ENCODE measurements at places on chromosomes 4 and X.

DNA sequence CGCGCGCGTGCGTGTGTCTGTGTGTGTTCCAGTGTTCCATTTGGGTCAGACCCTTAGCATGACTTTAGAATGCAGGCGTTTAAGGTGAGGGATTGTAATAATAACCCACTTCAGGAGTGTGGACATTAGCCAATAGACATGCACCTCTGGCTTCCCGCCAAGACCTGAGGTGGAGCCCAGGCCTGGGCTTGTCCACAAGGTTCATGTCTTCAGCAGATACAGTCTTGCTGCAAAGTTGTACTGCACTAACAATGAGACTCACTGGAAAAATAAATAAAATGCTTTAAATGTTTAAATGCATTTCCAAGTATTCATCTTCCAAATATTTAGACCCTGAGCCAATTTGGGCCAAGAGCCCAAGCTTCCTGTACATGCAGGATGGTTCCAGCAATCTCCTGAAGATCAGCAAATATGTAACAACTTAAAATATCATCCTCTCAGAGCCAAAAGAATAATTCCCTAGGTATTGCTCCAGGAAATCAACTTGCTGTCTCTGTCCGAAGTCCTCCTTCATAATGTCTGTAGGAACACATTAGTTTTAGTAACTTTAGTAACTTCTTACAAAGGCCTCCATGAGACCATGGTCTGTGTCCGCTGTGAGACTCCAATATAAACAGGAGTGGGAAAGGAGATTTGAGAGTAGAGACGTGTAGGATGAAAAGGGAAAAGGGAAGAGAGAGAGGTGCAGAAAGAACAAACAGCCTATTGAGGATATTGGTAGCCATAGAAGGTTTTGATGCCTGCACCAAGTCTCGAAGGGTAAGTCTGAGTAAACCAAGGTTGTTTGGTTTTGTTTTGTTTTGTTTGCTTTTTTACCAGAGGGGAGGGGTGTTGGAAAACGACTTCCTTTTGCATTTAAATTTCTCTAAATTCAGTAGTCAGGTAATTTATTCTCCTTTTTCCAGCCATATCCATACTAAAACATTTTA is 98.5 kb upstream of the KLF3 start:
- no peak for DNase-seq

DNA sequence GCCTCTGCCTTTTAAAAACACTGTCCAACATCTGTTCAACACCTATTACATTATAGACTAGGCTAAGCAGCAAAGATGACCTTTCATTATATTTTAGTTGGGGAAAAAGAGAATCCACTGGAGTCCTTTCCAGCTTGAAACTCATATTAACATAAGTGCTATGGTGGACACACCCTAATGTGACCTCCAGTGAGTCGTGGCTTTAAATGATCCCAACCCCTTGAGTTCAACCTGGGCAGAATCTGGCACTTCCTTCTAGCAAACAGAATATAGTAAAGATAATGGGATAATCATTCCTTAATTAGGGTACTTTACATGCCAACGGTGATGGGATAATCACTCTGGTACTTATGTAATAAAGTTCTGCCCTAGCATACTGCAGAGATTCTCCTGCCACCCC is 162.6 kb downstream of the MAB21L2 start:
- no peak for DNase-seq

DNA sequence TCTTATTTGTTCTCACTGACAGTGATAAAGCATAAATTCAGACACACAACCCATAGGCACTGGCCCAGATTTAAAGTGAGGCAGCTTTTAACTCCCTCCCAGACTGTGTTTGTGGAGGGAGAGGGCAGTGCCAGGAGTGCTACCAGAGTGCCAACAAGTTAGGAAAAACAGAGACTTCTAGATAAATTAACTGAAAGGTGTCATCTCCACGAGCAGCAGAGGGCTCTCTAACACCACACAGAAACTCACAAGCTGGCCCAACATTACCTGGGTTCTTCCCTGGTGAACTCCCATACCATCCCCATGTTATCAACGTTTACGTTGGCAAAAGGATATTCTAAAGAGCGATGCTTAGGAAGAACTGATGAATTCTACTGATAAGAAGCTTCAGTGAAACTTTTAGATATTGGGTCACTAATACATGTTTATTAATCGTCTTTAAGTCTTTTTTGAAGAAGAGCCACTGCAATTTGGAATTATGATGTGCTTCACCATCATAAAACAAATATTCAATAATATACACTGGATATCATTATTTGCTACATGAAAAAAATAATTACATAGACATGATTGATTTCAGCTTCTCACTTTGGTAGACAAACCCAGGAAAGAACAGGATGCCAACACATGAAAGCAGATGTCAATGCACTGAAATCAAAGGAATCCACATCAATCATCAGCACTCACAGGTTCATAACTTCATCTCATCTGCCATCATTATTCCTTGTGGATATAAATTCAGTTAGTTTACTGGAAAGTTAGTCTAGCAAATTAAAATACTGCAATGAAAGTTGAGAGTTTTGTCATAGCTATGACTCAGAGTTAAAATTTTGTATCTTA is 121.2 kb upstream of the NAP1L5 start:
- no peak for DNase-seq

GRCh38 chr4:169005453-169006099 is 4.5 kb downstream of the CBR4 start:
- DNase-seq: no peak

GRCh38 chr4:153494562-153494961 is 28.4 kb downstream of the TMEM131L start:
- no peak for DNase-seq

- no peak for DNase-seq
Observed at GRCh38 chrX:136810493-136810892, 29.8 kb upstream of the ARHGEF6 start.

GRCh38 chr4:98642991-98643426 is 15.4 kb downstream of the TSPAN5 start:
- DNase-seq: no peak

GRCh38 chr4:79823148-79823763 is 249.8 kb downstream of the ANTXR2 start:
- no peak for DNase-seq

DNA sequence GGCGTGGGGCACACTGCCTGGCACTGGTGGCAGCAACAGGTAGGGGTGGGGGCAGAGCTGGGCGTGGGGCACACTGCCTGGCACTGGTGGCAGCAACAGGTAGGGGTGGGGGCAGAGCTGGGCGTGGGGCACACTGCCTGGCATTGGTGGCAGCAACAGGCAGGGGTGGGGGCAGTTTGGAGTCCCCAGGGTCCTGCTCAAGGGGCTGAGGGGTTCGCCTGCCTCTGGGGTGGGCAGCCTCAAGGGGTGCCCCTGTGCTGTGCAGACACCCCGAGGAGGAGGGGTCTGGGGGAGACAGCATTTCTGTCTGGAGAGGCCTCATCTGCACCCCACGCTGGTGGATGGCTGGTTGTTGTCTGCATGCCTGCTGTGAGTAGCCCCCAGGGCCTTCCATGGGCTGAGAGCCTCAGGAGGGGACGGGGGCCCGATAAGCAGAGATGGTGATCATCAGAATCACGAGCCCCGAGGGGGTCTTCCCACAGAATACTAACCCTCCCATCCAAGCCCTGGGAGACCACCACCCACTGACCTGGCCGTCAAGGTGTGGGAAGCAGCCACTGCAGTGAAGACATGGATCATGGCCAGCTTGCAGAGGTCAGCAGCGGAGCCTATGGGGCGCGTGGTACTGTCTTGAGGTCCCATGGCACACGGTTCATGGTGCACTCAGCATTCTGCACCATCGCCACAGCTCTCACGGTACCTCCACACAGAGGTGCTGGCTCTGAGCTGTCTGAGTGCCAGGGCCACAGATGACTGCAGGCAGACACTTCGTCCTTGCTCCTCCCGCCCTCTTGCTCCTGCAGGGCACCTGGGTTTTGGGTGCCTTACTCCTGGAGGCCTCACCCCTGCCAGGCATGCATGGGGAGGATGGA is 21.5 kb downstream of the NAT8L start:
- no peak for DNase-seq

DNA sequence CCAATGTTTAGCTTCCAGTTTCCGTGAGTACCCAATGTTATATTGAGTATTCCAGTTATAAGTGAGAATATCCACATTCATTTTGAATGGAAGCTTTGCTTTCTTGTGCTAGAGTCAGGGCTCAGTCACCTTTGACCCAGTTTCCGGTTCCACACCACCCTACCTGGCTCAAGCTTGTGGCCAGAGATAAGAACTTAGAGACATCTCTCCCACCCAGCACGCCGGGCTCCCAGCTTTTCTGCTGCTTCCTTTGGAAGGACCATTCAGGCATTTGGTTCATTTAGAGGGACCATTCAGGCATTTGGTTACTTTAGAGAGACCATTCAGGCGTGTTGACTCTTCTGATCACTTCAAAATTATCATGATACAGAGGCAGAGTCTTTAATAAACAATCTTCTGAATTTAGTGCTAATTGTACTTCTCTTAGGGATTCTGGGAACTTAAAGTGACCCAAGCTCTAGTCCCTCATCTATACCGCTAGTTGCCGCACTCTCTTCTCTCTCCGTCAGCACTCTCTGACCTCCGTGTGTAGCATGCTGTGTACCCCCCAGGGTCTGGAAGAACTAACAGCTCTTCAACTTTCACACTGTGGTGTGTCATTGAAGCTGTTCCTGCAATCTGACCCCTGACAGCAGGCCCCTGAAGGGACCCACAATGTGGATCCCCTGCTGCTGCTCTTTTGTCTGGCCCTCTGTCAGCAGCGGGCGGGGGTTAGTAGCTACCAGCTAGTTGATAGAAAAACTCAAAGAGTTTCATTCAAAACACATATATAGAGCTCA is 943.1 kb downstream of the ARAP2 start:
- DNase-seq: no peak

GRCh38 chr4:126247409-126247808 is 932.7 kb downstream of the FAT4 start:
- no peak for DNase-seq

DNA sequence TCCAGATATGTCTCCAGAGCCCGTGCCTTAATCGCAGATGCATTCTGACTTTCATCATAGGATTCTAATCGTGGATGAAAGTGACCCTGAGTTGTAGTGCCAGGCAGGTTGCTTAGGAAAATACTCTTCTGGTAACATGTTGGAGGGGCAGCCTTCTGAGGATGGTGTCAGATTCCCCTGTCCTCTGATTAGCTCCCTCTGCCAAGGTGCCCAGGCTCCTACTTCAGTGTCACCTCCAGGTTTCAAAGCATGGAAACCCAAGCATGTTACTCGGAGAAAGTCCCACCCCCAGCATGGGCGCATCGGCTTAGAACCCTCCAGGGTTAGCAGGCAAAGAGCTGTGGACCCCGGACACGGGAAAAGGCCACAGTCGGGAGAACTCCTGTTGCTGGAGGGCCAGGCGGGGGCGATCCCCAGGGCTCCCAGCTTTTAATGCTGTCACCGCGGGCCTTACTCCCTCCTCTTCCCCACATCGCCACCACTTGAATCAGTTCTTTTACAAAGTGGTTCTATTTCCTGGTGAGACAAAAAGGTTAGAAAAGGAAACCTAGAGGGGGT is 44.5 kb downstream of the TRIM2 start:
- no peak for DNase-seq

DNA sequence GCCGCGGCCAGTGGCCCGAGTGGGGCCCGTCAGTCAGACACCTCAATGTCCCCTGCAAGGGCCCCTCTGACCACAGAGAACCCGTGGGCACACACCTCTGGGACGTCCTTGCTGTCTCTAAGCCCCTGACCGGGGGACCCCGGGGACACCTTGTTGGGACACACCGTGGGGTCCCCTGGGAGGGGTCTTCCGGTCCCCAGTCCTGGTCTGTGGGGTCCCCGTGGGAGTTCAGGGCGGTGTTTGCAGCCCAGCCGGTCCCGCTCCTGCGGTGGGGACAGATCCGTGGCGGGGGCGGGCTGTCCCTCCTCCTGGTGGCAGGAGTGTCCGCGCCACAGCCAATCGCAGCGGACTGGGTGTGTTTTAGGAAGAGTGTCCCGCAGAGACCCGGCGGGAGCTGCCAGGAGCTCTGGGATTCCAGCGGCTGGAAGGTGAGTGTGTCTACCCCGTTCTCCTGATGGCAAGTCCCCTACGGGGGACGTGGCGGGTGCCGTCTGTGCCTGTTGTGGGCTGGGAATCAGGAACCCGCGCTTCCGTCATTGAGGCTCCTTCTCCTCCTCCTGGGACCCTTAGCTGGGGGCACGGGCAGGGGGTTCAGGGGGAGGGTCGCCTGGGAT is 5.1 kb upstream of the PLCXD1 start:
- no peak for DNase-seq

DNA sequence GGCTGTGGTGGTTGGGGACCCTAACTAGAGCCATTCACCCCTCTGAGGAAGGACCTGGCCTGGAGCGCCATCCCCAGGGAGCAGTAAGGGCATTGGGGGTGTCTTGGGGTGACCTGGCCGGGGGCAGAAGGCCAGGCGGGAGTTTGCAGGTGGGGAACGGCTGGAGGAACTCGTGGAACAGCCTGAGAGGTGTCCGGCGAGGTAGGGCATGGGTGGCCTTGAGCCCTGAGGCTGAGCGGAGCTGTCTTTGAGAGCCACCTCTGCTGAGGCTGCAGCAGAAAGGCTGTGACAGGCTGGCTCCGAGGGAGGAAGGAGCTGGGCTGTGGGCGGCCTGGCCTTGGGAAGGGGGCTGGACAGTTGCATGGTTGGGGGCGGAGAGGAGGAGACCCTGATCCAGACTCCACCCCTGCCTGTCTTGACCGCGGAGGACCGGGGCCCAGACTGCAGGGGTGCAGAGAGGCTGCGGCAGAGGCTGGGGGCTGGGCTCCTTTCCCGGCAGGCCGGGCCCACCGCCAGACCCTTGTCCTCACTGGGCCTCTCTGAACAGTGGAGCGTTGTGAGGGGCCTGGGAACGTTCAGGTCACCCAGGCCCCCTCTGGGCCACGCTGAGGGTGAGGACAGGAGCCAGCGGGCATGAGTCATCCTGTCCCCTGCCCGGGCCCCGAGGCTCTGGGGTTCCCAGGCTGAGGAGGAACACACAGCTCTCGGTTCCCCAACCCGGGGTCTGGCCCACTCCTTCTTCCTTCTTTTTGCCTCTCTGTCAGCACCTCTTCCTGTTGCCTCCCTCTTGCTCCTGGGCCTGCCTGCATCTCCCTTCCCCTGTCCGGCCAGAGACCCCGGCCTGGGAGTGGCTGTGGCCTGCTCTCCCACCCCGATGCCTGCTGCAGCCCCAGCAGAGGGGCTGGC is 8.1 kb downstream of the SH3BP2 start:
- no peak for DNase-seq

- DNase-seq: no peak
Observed at GRCh38 chr4:44279066-44279465, 169.5 kb downstream of the KCTD8 start.

DNA sequence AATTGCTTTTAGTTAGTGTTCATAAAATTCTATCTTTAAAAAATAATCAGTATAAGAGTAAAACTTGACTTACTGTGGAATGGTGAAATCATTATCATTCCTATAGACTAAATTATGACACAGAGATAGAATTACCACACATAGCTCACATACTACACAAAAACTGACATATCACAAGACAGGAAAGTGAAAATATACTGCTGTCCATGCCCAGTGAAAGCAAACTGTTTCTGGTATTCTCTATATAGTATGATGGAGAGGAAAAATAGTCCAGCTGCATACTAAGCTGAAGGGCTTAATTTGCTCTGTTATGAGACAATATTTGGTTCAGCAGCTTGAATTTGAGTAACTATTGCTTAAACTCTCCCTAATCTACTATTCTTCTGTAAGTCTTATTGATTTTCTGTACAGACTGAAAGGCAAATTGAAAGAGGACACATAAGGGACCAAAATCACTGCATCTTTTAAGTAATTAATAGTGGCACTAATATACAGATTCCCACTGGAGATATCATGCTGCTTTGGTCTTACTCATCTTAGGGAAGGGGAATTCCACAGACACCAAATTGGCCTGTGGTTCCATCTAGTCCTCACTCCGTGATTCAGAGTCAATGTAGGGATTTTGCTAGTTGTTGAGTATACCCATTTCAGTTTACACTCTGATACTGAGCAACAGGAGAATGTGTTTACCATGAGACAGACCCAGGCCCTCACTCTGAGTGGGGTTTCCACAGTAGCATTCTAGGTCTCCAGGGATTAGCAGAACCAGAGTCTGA is 47.4 kb upstream of the AGA start:
- DNase-seq: no peak
